ENCODE measurements at places on chromosomes 13 and 19.

- DNase-seq: no peak
These were observed 14.8 kb downstream of the SMIM7 start for GRCh38 chr19:16645140-16645539.

GRCh38 chr13:31413516-31413915 lies 213.7 kb downstream of the B3GLCT start:
- DNase-seq: no peak

DNA sequence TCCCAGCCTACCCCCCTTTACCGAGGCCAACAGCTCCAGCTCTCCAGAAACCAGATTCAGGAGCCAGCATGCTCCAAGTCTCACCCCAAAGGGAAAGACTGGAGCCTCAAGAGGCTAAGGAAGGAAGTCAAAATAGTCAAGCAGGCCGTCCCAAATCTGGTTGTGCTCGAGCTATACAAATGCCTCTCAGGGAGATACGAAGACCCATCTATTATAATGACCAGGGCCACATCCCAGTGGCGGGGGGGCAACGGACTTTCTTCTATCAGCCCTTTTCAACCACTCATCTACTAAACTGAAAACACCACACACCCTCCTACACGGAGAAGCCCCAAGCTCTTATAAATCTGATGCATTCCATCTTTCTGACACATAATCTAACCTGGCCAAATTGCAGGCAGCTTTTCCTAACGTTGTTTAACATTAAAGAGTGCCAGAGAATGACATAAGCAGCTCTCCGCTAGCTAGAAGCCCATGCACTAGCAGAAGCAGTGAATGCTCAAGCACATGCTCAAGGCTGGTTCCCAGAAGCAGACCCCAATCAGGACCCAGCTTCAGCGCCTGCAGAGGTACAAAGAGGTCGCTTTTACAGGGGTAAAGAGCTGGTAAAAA lies 104.6 kb upstream of the ZNF98 start:
- DNase-seq: no peak

DNA sequence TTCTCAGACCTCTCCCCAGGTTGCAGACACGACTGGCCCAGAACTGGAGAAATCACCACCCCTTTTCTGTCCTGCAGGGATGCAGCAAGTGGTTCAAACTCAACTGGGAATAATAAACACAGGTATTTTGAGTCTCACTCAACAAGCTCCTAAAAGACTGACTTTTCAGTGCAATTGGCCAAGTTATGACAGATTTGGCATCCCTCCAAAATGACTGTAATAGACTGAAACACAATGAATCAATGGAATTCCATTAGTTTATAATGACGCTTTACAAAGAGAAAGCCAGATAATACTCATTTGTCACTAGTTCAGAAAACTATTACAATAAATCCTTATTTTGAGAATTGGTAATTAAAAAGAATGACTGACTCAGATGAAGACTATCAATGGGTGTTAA lies 38.1 kb downstream of the MIPEP start:
- no peak for DNase-seq

DNA sequence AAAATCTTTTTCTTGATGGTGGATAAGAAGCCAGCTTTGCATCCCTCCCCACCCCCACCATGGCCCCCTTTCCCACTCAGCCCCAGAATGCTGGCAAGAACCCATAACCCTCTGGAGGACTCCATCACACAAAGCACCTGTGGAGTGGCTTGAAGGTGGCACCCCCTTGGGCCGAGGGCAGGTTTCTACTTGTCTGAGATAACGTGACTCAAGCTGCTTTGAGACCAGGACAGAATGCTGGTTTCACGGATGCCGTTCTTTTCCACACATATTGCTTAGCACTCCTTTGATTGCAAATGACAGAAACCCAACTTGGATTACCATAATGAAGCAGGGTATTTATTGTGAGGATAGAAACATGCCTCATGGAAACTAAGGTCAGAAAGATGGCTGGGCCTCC lies 82.2 kb downstream of the LACC1 start:
- DNase-seq: no peak

DNA sequence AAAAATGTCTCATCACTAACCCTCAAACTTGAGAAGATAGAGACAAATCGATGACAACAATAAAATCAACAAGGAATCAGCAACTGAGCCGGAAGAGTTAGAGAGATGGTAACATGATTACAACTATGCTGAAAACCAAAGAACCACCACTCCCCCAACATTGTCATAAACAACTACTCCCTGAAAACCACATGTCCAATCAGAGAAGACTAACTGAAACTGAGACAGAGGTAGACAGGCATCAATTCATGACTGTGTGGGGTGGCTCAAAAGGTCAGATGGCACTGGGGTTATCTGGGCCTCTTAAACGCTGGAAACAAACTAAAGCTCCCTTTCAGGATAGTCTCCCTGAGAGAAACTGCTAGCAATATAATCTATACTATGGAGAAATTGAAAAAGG lies 488.8 kb downstream of the KCTD12 start:
- DNase-seq: no peak

DNA sequence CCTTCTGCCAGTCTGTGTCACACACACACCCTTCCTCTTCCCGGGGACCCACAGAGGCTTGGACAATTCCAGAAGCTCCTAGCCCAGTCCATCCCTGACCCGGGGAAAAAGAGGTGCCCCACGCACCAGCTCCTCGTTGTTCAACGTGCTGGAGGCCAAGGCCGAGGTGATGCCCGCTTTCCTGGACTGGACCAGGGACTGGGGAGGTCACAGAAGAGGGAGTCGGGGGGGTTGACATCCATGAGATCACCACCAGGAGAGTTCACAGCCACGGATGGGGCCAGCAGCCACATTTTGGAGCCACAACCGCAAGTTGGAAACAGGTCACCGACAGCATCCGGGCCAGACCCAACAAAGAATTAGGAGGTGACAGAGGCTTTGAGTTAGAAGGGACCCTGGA lies 39.4 kb downstream of the UNC13A start:
- no peak for DNase-seq

DNA sequence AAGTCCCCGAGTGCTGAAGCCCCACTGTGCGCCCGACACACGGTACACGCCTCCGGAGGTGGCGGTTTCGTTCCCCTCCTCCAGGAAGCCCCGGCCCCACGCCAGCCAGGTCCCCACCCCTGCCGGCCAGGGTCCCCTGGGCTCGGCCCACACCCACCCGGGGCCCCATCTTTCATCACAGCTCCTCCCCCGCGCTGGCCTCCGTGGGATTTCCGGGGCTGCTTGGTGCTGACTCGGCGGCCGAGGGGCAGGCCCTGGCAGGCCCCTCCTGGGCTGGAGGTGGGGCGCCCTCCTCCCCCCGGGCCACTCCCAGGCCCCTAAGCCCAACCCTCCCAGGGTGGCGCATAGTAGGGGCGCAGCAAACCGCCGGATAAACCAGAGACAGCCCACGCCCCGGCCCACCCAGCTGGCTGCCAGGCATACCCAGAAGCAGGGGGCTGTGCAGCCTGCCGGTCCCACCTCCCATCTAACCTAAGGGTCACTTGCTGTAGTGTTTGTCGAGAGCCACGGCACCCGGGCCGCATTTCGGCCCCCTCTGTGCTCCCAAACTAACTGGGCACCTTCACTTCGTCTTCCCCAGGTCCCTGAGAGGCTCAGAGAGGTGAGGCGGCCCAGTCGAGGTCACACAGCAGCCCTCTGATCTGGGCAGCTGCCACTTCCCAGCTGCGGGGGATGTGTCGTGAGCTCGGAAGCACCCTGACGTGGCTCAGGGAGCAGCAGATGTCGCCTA lies 6.6 kb downstream of the ZBTB7A start:
- peak; percentile 32 for DNase-seq

DNA sequence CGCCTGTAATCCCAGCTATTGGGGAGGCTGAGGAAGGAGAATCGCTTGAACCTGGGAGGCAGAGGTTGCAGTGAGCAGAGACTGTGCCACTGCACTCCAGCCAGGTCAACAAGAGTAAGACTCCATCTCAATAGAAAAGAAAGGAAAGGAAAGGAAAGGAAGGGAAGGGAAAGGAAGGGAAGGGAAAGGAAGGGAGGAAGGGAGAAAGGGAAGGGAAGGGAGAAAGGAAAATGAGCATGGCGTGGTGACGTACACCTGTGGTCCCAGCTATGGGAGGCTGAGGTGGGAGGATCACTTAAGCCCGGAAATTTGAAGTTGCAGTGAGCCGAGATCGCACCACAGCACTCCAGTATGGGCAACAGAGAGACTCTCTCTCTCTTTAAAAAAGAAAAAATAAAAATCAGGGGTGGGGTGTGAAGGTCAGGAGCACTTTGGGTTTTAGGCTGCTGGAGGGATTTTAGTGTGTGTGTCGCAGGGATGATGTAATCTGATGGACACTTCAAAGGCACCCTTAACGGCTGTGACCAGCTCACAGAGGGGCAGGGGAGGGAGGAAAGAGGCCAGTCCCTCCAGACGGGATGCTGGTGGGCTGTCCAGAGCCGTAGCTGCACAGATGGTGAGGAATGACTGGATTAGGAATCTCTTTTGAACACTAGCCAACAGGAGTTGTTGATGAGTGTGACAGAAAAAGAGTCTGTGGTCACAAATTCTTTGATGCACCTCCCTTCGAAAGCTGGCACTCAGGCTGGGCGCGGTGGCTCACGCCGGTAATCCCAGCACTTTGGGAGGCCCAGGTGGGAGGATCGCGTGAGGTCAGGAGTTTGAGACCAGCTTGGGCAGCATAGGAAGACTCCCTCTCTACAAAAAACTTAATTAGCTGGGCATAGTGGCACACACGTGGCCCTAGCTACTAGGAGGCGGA lies 27.6 kb downstream of the TMPRSS9 start:
- DNase-seq: no peak

- no peak for DNase-seq
These were observed 305.6 kb upstream of the TMTC4 start for GRCh38 chr13:100980171-100980570.

GRCh38 chr13:27349458-27349857 lies 75.0 kb upstream of the GTF3A start:
- no peak for DNase-seq

GRCh38 chr13:84917252-84917878 lies 881.9 kb downstream of the SLITRK6 start:
- no peak for DNase-seq

DNA sequence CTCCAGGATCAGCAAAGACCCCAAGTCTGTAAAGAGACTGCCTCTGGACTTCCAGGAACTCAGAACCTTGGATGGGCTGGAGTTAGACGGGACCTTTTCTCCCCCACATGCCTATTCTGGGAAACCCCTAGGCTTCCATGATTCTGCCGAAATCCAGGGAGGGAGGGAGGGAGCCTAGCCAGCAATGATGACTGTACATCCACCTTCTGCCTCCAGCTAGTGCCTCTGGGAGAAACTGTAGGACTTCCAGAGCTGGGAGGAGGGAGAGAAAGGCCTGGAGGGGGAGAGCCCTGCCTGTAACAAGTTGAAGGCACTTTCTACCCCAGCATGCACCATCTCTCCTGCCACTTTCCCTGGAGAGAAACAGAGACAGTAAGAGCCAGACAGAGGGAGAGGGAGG lies 6.0 kb upstream of the HAS1 start:
- no peak for DNase-seq

- DNase-seq: no peak
These were observed 1.7 kb downstream of the SLAIN1 start for GRCh38 chr13:77699059-77699680.

Measured in H9 (cell line).